ENCODE measurements at places on chromosomes 2 and 18.

- DNase-seq = no peak
Observed at GRCh38 chr18:56351911-56352500, 286.4 kb downstream of the TXNL1 start.

- no peak for DNase-seq
Observed at GRCh38 chr2:79665091-79665490, 152.2 kb downstream of the CTNNA2 start.

DNA sequence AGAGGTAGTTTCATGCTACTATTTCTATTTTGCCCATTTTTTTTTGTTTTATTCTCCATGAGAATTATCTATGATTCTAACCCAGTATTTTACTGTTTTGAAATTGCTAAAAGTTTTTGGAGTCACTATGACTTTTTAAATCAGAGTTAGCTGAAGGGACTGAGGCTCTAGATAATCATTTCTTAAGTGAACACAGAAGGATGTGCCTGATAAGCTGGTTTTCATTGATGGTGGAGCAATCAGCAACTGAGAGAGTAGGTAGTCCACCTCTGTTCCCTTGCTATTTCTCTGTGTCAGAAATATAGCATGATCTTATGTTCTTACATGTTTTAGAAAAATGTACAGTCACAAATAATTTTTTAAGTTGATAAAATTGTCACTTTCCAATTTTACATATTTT, 59.4 kb downstream of the CCDC138 start:
- no peak for DNase-seq

- DNase-seq = no peak
Observed at GRCh38 chr2:135169900-135170753, 118.0 kb downstream of the RAB3GAP1 start.

DNA sequence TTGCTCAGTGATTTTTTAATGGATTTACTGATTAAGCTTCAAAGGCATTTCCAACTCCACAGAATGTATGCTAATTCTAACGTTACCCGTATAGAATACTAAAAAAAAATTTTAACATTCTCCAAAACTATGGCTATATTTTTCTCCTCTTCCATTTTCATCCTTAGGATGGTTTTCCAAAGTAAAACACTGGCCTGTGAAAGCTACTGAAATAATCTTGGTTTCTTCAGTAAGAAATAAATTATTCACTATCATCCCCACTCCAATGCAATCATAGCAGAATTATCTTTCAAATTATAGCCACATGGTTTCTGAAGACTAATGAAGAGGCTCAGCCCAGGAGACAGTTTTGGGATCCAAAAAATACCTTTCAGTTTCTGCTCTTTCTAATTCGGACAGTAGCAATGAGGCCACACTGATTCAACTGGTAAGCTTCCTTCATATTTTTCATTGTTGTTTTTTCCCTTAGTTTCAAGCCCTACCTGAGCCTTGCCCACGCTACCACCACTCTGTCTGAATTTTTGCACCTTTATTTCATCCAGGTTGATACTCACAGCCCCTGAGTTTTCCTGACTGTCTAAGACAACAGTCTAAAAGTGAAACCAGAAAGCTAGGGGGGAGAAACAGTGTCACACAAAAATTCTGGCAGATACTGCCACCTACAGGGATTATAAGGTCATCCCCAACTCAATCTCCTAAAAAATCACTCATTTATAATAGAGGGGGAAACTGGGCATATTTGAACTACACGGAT, 887.9 kb downstream of the NRXN1 start:
- no peak for DNase-seq

Measured in T follicular helper cell (primary cell).